Neural progenitor cell (in vitro differentiated cells): ENCODE measurements at places on chromosomes 2 and 18. TPM values are rescaled to one million over a fixed set of nuclear protein-coding genes. Genes with fewer than 3 reads are reported as not detected.

CHST9 gene
- total RNA-seq = 0.77 and 1.3 TPM in 2 replicates

ASXL3 gene
- total RNA-seq = 2.7 and 5.1 TPM in 2 replicates

CFAP65 gene
- 0.22 and 0.80 TPM in 2 replicates for total RNA-seq

PLB1 gene
- 0.12 TPM in 1 of 2 replicates, not detected in the other for total RNA-seq

ASAP2 gene
- 26.1 and 31.7 TPM in 2 replicates for total RNA-seq

FOXI3 gene
- 0.51 and 0.90 TPM in 2 replicates for total RNA-seq

SEMA4F gene
- 3.5 and 11.3 TPM in 2 replicates for total RNA-seq

EHD3 gene
- total RNA-seq = 3.9 and 10.7 TPM in 2 replicates

GALR1 gene
- total RNA-seq = not detected in 2 replicates

GPC1 gene
- total RNA-seq = 14.2 and 65.0 TPM in 2 replicates

SIX3 gene
- 14.5 and 28.8 TPM in 2 replicates for total RNA-seq

MEP1B gene
- not detected in 2 replicates for total RNA-seq

HRH4 gene
- 0.13 TPM in 1 of 2 replicates, not detected in the other for total RNA-seq

COL5A2 gene
- total RNA-seq = 11.2 and 11.6 TPM in 2 replicates

DYTN gene
- not detected in 2 replicates for total RNA-seq

ACVR1 gene
- 8.2 and 14.0 TPM in 2 replicates for total RNA-seq

APOB gene
- 0.34 and 0.47 TPM in 2 replicates for total RNA-seq

PGAP1 gene
- total RNA-seq = 65.5 and 107 TPM in 2 replicates

PLEK gene
- total RNA-seq = not detected in 2 replicates

LIMS1 gene
- total RNA-seq = 19.4 and 30.8 TPM in 2 replicates

CBLN2 gene
- total RNA-seq = not detected in 2 replicates

ATP8B1 gene
- 0.03 and 0.15 TPM in 2 replicates for total RNA-seq
